ENCODE measurements at places on chromosomes 2 and 18.
A peak's percentile ranks its signal among the peaks of the same experiment; 100 is the strongest.

GRCh38 chr2:15816674-15817406 lies 123.5 kb upstream of the MYCN start:
- no peak for DNase-seq

DNA sequence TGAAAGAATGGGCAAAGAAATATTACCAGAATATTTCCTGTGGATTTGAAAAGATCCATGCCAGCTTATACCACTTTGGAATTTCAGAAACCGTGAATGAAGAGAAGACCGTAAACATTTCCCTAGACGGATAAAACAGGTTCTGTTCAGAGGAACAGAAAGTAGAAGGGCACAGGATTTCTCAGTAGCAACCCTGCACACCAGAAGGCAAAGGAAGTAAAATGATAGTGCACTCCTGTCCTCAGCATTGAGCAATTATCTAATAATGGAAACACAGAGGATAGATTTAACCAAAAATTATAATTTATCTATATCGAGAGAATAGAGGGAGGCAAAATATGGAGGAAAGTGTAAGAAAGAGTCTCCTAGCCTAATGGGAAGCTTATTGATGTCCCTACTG lies 87.0 kb upstream of the ITGA6 start:
- no peak for DNase-seq

DNA sequence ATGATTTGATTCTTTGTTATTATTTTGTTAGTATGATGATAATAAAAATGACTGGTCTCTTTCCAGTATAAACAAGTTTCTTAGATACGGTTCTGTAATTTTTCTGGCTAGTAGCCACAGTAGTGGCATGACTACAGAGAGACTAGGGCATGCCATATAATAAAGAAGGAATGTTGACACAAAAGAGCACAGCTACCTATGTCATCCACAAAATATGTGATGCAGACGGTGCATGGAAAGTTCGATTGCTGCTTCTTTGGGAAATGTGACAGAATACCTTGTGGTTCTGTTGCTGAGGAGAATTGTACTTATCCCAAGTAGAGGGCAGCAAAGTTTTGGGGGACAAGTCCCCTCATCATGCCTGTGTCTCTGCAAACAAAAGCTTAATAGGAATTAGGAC lies 26.1 kb upstream of the SETBP1 start:
- peak; percentile 76 for DNase-seq

- DNase-seq, result peak; percentile 75
Measured at GRCh38 chr2:132677661-132678060, 7.7 kb upstream of the LYPD1 start.

DNA sequence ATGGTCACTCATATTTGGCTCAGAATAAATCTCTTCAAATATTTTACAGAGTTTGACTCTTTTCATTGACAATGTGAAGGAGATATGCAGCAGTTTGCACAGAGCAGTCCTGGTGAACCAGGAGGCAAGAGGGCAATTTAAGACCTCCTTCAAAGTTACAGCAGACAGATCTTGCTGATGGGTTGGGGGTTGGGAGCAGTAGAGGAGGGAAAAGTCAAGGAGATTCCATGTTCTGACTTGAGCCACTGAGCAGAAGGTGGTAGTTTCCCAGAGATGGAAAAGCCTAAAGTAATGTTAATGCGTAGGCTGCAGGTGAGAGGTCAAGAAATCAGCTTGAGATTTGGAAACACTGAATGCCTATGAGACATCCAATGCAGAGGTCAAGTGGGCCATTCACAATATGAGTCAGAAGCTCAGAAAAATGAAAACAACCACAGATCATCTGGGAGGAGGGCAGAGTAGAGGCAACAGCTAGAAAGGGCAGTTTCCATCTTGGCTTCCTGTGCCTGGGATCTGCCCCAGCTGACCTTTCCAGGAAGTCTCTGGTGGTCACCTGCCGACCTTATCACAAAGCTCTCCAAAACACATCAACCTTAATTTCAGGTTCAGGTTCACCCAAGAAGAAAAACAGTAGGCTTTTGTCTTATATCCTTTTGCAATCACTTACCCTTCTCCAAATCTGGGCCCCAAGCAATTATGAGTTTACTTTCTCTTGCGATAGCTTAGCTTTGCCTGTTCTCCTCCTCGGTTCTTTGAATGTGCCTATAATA lies 197.5 kb upstream of the ARL4C start:
- no peak for DNase-seq

- no peak for DNase-seq
Measured at GRCh38 chr2:27935026-27935425, 44.5 kb downstream of the BABAM2 start.

DNA sequence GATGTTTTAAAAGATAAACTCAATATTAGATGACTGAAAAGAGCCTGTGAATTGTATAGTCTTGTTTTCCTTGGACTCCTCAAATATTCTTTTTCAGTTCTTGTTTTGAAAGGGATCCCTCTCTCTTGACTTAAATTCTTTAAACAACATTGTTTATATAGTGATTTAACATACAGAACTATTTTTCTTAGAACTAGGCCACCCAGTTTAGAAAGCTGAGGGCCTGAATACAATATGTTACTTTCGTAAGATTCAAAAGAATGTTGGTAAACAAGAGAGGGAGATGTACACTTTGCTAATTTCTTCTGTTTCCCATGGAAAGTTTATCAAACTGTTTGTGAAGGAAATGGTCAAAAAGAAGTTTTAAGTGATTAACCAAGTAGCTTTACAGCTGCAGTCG lies 5.5 kb upstream of the TSPYL6 start:
- no peak for DNase-seq

DNA sequence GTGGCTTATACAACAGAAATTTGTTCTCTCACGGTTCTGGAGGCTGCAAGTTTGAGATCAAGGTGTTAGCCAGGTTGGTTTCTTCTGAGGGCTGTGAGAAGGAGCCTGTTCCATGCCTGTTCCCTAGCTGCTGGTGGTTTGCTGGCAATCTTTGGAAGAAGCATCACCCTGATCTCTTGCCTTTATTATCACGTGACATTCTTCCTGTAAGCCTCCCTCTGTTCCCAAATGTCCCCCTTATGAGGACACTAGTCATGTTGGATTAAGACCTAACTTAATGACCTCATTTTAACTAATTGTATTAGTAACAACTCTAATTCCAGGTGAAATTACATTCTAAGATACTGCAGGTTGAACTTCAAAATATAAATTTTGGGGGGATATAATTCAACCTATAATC lies 135.2 kb downstream of the DPP10 start:
- DNase-seq, result no peak

DNA sequence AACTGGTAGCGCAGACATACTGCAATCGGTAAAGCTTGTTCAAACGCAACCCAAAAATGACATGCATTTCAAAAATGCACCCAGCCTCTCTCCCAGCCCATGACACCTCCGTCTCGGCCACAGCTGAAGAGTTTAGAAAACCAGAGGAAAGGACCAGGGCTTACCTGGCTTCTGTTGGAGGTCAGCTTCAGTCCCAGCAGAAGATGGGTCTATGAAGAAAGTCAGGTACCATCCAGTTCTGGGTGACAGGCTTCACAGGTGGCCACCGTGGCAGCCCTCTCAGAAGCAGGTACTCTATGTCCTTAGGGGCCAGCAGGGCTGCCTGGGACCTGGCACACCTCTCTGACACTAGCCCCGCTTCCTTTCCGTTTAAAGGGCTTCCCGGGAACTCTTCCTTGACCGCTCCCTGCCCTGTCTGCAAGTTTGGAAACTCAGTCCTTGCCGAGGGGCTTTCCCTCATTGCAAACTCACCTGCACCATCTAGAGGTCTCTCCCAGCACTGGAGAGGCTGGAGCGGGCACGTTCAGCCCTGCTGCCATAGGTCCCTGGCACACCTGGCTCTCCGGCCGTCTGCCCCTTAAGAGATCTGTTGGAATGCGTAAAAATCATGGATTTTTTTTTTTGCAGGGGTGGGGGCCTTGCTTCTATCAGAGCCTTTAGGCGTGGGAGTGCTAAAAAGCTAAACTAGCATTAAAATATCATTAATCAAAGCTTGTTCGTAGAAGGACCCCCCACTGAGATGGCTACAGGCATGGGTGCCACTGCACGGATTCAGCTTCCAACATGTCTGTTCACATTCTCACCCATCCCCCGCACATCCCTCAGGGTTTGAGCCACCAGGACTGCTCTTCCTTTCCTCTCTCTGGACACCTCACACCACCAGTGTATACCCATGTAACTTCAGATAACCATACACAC lies at the start of gene EDAR:
Gene EDAR (minus strand): TSS at position 425 of the 918 bp plus-strand sequence. CDS start 58,206 bp downstream, outside the sequence.
- no peak for DNase-seq

GRCh38 chr2:119681203-119681867 lies 2.3 kb downstream of the TMEM177 start:
- no peak for DNase-seq

GRCh38 chr2:171185941-171186340 lies 25.2 kb upstream of the TLK1 start:
- no peak for DNase-seq

GRCh38 chr18:11553098-11553940 lies 56.1 kb upstream of the SLC35G4 start:
- DNase-seq, result peak; percentile 36

- no peak for DNase-seq
Measured at GRCh38 chr2:7057865-7058400, 140.7 kb downstream of the RNF144A start.

- DNase-seq, result no peak
Measured at GRCh38 chr2:241983571-241984270, 114.2 kb downstream of the RTP5 start.

DNA sequence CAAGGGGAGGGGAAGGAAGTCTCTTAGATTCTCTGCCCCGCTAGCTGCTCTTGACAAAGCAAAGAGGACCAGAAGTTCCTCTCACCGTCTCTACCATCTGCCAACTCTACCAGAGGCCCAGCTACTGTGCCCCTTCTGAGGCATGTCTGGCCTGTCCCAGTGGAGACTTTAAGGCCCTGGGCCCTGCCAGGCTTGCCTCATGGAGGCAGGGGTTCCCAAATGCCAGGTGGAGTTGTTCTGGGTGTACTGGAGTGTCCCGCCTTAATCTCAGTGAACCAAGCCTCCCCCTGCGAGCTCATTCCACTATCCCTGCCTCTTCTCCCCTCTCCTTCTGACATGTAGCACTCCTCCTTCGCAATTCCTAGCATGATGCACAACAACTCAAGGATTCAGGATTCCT lies 2.2 kb downstream of the HOXD12 start:
- DNase-seq, result no peak

DNA sequence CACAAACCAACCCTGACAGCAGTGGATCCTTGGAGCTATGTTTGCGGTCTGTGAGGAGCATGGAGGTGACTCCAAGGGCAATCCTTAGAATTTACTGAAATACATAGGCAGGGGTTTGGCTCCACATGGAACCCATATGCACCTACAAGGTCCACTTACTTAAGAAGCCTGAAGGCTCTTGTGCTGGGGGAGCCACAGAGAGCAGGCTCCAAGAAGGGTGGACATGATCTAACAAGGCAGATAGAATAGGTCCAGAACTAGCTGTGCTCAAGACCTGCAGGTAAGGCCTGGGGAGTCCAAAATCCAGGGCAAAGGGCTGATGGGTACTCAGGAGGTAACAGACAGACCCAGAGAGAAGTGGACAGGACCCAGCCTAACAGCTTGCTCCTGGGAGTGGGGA lies 1.2 kb upstream of the CDK5R2 start:
- DNase-seq, result no peak
